ENCODE measurements at places on chromosomes 4 and X.

- no peak overlapping the region for H3K27ac ChIP-seq
- DNase-seq = no peak
- no peaks in the 10 kb centered on the region for H3K27me3 ChIP-seq
- peaks cover 27% of the 10 kb centered on the region for H3K36me3 ChIP-seq
These were observed 38.4 kb downstream of the SLAIN2 start for GRCh38 chr4:48379587-48380180.

DNA sequence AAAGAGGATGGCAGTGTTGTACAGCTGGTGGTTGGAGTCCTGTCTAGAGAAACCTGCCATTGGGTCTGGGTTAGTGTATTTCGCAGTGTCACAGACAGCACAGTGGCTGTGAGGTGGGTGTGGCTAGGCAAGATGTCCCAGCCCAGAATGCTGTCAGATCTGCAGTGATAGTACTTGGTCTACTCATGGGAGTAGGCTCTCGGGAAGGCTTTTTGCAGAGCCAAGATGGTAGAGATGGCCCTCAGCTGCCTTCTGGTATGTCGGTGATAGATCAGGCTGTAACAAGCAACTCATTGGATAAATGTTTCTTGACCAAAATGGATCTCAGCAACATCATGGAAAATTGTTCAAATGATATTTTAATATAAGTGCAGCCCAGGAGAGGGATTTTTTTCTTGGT, 84.3 kb upstream of the WDR1 start:
- no peak overlapping the region for H3K4me3 ChIP-seq
- peaks cover 2% of the 10 kb centered on the region for H3K27me3 ChIP-seq
- H3K36me3 ChIP-seq = no peaks in the 10 kb centered on the region
- no peaks in the 10 kb centered on the region for H3K4me1 ChIP-seq

DNA sequence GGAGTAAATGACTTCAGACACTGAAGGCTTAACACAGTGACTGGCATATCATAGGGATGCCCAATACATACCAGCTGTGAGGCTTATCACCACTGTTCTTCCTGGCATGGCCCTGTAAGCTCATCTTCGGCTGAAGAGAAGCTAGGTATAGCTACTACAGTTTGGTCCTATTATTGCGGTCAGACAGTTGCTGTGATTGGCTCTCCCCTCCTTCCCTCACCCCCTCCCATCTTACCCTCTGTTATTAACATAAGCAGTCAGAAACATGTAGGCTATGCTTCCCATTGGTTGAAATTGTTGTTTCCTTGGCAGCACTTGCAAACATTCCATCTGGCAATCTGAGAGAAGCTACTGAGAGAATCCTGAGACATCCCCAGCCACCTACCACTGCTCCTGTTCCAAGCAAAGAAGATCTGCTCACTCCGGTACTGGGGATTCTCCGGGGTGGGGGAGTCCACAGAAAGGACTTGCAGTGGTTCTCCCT, at the start of gene AKAP14:
Gene AKAP14, plus strand, starts transcription at position 51 of the 484 bp plus-strand sequence. CDS start 7,331 bp downstream, outside the sequence.
- H3K27ac ChIP-seq = no peak within 1 kb of the TSS
- no peak for DNase-seq

GRCh38 chr4:997375-998071, 4.3 kb upstream of the SLC26A1 start:
- H3K4me3 ChIP-seq = no peak overlapping the region
- no peak overlapping the region for H3K27ac ChIP-seq
- no peak for DNase-seq
- no peaks in the 10 kb centered on the region for H3K4me1 ChIP-seq

DNA sequence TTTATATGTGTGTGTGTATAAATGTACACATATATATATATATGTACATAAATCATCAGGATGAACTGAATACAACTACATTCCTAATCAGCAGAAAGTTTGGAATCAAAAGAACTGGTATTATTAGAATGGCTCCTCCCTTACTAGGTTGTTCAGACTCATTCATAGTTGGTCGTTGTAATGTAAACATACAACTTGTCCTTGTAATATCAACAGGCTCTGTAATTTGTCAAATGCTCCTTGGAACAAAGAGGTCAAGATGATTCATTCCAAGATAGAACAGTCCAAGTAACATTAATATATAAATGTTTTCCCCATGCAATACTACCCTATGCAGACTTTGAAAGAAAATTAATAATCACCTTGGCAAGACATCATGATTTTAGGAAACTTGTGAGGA, 351.4 kb upstream of the SMIM31 start:
- no peaks in the 10 kb centered on the region for H3K36me3 ChIP-seq
- H3K4me3 ChIP-seq = no peak overlapping the region
- no peaks in the 10 kb centered on the region for H3K4me1 ChIP-seq

DNA sequence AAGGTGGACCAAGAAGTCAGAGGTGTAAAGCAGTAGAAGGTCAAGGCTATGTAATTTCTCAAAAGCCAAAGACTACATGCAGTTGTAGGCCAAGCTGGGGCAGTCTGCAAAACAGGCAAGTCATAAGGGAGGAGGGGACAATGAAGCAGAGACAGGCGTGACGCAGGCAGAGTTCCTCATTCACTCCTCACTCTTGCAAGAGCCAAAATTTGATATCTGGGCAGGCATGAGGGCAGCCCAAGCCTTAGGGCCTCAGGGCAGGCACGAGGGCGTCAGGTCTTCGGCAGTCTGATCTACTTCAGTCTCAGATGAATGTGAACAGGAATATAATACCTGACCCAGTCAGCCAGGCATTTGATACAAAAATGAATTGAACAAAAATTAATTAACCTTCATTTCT, 86.4 kb upstream of the AGA start:
- no peaks in the 10 kb centered on the region for H3K27me3 ChIP-seq
- no peak for DNase-seq
- H3K36me3 ChIP-seq = no peaks in the 10 kb centered on the region

DNA sequence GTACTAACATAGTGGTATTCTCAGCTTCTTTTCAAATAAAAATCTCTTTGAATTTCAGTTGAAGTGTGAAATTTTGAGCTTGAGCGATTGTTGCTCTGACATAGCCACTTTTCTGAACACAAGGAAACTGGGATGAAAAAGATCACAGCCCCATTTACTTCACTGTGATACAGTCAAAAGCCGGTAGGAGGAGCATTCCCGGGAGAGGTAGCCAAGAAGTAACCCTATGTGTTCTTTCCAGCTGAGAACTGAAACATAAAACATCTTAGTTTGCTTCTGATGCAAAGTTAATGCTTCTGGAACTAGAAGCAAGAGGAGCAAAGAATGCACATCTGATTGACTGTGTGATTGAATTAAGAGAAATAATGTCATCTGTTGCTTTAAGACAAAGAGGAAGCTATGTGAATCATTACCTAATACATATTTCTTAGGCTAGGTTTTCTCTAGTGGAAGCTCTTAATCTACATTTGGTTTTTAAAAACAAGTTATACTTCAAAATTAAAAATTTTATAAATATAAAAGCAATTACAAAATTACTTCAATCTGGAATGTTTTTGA, 88.3 kb upstream of the UNC5C start:
- H3K4me3 ChIP-seq = no peak overlapping the region
- no peaks in the 10 kb centered on the region for H3K36me3 ChIP-seq
- DNase-seq = no peak
- H3K4me1 ChIP-seq = no peaks in the 10 kb centered on the region

- H3K4me1 ChIP-seq = no peaks in the 10 kb centered on the region
- H3K4me3 ChIP-seq = no peak overlapping the region
- H3K27me3 ChIP-seq = no peaks in the 10 kb centered on the region
- DNase-seq = no peak
These were observed 2.4 kb downstream of the ALB start for GRCh38 chr4:73406548-73406875.

- H3K4me3 ChIP-seq = no peak overlapping the region
- no peaks in the 10 kb centered on the region for H3K27me3 ChIP-seq
- H3K36me3 ChIP-seq = no peaks in the 10 kb centered on the region
These were observed 56.0 kb upstream of the DHX15 start for GRCh38 chr4:24640366-24640765.

DNA sequence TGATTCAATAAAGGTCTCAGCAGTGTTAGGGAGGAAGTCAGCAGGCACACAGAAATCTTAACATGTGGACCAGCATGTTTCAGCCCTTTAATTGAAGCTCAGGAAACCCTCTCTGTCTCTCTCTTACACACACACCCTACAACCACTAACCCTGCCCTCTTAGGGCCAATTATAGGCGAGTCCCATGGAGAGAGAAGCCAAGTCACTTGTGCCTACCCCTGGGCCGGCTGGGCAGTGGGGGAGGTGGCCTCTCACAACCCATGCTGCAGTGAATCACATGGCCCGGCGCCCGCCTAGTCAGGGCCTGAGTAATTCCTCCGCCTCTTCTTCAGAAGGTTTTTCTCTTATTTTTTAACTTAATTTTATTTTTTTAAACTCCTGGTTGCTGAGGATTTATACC, 3.7 kb downstream of the FGD1 start:
- H3K36me3 ChIP-seq = no peaks in the 10 kb centered on the region
- H3K27me3 ChIP-seq = peaks cover 27% of the 10 kb centered on the region
- H3K4me3 ChIP-seq = no peak overlapping the region
- DNase-seq = no peak

GRCh38 chr4:159212675-159213293, 109.9 kb downstream of the RAPGEF2 start:
- H3K27ac ChIP-seq = no peak overlapping the region
- H3K4me3 ChIP-seq = no peak overlapping the region
- no peaks in the 10 kb centered on the region for H3K36me3 ChIP-seq
- H3K4me1 ChIP-seq = no peaks in the 10 kb centered on the region
- DNase-seq = no peak

- H3K36me3 ChIP-seq = peaks cover 8% of the 10 kb centered on the region
- no peak overlapping the region for H3K4me3 ChIP-seq
- no peak for DNase-seq
These were observed 22.4 kb downstream of the SH3TC1 start for GRCh38 chr4:8221476-8221875.

- no peak overlapping the region for H3K27ac ChIP-seq
- no peak for DNase-seq
- H3K4me3 ChIP-seq = no peak overlapping the region
- H3K27me3 ChIP-seq = no peaks in the 10 kb centered on the region
- H3K36me3 ChIP-seq = peaks cover 55% of the 10 kb centered on the region
These were observed 47.6 kb downstream of the HTT start for GRCh38 chr4:3122081-3122563.

Measured in T-cell (primary cell).